ENCODE measurements at places on chromosomes 2 and 18.

GRCh38 chr2:156321243-156321904, 11.1 kb downstream of the NR4A2 start:
- H3K4me1 ChIP-seq: peaks cover 15% of the 10 kb centered on the region
- H3K4me3 ChIP-seq: peak overlapping the region; percentile 25
- peaks cover 92% of the 10 kb centered on the region for H3K27me3 ChIP-seq
- no peak for DNase-seq

GRCh38 chr18:61664419-61665084, 228.3 kb downstream of the RNF152 start:
- peaks cover 3% of the 10 kb centered on the region for H3K36me3 ChIP-seq
- no peaks in the 10 kb centered on the region for H3K4me1 ChIP-seq
- no peak overlapping the region for H3K27ac ChIP-seq

- H3K27me3 ChIP-seq: no peaks in the 10 kb centered on the region
- H3K4me1 ChIP-seq: peaks cover 77% of the 10 kb centered on the region
- DNase-seq: no peak
- no peaks in the 10 kb centered on the region for H3K36me3 ChIP-seq
- H3K4me3 ChIP-seq: peak overlapping the region; percentile 74
These were observed 1.3 kb upstream of the ACKR3 start for GRCh38 chr2:236568068-236568921.

GRCh38 chr18:74114116-74114515, 33.5 kb downstream of the FBXO15 start:
- H3K36me3 ChIP-seq: peaks cover 1% of the 10 kb centered on the region
- H3K4me1 ChIP-seq: peaks cover 9% of the 10 kb centered on the region
- H3K27ac ChIP-seq: no peak overlapping the region
- no peaks in the 10 kb centered on the region for H3K27me3 ChIP-seq
- DNase-seq: no peak

Data from mesothelial cell of epicardium (in vitro differentiated cells).